Muscle of back (tissue), 13 donors: ENCODE measurements at places on chromosomes 7 and 10. TPM values are rescaled to one million over a fixed set of nuclear protein-coding genes. Genes with fewer than 3 reads are reported as not detected.
A peak's percentile ranks its signal among the peaks of the same experiment; 100 is the strongest.

GRCh38 chr10:121525251-121526134 is 72.8 kb downstream of the FGFR2 start:
- peak; percentile 56 for DNase-seq

DNA sequence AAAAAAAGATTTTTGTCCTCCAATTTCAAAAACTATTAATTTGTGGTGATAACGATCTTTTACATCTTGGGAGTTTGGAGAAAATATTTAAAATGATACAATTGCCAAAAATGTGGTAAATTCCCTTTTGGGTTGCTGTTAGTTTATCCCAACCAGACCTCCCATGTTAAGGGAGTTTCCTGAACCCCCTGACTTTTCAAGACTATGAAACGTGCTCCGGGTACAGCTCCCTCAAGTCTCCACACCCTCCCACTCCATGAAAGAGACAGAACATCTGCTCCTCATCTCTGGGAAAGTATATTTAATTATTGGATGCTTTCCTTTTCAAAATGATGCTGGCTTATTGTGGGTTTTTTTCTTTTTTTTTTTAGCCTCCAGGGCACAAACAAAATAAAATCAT is 534.6 kb upstream of the NRP1 start:
- peak; percentile 94 for DNase-seq

ENTPD7 gene
- polyA plus RNA-seq = 5.2 TPM

GPR15LG gene
- polyA plus RNA-seq = not detected

FXYD4 gene
- polyA plus RNA-seq = 0.25 TPM

ADK gene
- polyA plus RNA-seq = 33.3 TPM

GRCh38 chr7:46932676-46933424 is 649.1 kb downstream of the TNS3 start:
- peak; percentile 98 for DNase-seq

- no peak for DNase-seq
Observed at GRCh38 chr10:80829562-80829961, 291.9 kb downstream of the SH2D4B start.

ATP6V0A4 gene
- polyA plus RNA-seq = 0.20 TPM

DNA sequence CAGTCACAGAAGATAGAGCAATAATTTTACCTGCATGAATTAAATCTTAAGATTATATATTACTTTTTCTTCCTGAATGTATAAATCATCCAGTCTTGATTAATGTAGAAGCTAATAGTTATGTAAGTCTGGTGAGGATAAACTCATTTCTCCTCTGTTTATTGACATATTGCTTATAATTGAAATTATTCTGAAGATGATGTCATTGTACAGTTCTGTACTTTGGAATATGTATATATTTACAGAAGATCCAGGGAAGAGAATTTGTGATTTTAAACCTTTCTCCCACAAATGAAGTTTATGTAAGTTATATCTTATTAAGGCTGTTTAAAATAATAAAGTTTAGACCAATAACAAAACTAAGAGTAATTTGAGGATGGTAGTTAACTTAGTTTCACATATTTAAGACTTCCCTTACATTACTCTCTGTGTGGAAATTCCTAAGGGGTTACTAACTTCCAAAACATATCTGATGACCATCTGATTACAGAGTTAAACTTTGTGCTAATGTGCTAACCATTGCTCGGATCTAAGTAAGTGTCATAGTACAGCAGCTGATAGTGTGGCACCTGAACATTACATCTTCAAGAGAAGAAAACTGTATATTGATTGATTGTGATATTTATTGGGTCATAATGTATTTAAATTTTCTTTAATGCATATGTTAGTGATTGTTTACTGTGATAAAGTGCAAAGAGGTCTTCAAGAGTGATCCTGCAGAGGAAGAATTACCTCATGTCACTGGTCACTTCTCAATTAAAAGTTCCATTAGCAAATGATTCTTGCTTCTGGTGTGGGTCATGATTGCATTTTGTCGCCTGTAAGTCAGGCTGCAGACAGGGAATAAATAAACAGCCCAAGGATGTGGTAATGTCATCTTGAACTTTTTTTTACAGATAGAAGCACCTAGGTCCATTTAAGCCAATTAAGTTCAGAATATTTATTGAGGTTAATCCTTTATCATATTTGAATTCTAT is 96.9 kb downstream of the UBE3C start:
- DNase-seq = no peak

GRCh38 chr7:1956611-1957470 is 275.9 kb downstream of the MAD1L1 start:
- no peak for DNase-seq

DOCK4 gene
- 12.3 TPM for polyA plus RNA-seq

DNA sequence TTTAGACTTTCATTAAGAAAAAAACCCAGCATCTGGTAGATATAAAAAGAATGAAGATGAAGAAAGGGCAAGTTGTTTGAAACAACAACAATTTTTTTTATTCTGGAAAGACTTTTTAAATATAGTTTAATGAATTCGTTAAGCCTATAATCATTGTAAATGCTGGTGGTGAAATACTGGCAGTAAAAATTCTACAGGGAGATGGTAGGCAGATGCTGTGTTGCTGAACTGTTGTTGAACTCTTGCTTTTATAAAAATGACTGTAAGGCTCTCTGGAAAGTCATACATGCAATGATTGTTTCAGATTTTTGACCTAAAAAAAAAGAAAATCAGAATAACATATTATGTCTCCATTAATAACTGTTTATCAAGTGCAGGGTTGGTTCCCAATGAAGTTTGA is 39.0 kb downstream of the SCIN start:
- DNase-seq = peak; percentile 69

DNA sequence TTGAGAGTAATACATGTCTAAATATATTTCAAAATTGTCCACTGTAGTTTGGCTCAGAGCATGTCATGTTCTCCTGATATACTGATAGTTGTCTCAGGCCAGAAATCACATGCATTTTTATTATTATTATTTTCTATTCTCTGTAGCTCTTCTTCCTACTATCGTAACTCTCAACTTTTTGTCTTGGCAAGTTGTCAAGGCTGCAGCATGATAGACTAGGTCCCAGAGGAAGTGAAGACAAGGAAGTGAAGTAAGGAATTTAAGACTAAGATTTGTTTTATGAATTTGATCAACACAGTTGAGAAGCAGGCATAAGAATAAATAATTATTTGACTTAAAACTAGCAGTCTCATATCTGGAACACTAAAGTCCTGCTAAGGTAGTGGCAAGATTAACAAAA is 369.5 kb downstream of the ABCA13 start:
- no peak for DNase-seq

WNT8B gene
- polyA plus RNA-seq = not detected

GRCh38 chr7:101155303-101155702 is 1.0 kb downstream of the AP1S1 start:
- DNase-seq = no peak

NUTM2E gene
- 0.42 TPM for polyA plus RNA-seq

DNA sequence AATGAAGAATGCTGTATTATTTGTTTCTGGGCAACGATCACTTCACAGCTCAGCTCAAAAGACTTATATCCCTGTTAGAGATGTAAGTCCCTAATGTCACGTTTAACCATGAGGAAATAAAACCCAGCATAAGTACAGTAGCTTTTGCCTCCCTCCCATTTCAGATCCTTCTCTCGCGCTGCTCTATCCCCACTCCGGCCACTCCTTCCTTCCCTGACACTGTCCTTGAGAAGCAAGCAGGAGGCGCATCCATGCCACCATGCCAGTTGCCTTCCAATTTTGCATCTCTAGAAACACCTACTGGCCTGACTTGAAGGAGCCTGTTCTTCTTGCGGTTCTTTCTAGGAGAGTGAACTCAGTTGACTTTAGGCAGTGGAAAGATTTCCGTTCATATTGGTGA is 1.2 kb downstream of the FAM180A start:
- DNase-seq = no peak

LRRC18 gene
- 0.15 TPM for polyA plus RNA-seq

EDRF1 gene
- polyA plus RNA-seq = 19.7 TPM

DNA sequence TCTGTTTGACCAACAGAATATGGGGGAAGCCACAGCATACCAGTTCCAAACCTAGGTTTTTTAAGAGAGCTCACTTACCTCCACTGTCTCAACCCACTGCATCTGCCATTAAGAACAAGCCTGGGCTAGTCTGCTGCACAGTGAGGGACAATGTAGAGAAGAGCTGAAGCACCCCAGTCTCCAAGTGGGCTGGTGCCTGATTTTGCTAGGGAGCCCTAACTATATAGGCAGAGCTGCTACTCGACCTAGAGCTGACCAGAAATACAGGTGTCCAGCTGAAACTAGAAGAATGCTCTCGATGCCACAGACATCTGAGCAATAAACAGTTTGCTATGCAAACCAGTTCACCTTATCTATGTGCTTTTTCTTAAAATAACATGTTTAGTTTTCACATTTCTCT is 106.9 kb upstream of the BET1 start:
- no peak for DNase-seq

NEUROG3 gene
- not detected for polyA plus RNA-seq

DNA sequence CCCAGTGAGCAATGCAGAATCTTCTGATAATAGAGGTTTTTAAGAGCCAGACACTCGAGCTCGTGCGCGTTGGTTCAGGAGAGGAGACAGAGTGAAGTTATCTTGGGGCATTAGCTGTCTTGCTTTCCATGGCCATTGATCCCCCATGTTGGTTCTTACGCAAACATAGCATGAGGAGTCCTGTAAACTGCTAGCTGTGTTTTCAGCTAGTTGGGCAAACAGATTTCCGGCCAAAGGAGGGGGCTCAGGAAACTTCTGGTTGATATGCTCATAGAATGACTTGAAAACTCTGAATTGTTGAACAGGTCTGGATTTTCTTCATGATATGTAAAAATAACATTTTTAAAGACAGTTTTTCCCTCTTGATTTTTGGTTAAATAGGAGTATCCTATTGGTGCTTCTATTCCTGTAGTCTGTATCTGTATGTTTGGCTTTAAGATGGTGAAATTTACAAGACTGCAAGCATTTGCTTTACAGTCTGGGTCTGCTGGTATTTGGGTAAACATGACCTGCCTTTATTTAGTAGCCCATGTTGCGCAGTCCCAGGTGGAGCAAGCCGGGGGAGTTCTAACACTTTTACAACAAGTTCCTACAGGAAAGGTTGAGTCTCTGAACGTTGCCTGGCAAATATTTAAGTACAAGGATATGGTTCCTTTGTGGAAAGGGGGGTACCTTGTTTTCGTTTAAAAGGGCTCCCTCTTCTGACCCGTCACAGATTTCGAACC is 218.4 kb upstream of the KCND2 start:
- no peak for DNase-seq

DNA sequence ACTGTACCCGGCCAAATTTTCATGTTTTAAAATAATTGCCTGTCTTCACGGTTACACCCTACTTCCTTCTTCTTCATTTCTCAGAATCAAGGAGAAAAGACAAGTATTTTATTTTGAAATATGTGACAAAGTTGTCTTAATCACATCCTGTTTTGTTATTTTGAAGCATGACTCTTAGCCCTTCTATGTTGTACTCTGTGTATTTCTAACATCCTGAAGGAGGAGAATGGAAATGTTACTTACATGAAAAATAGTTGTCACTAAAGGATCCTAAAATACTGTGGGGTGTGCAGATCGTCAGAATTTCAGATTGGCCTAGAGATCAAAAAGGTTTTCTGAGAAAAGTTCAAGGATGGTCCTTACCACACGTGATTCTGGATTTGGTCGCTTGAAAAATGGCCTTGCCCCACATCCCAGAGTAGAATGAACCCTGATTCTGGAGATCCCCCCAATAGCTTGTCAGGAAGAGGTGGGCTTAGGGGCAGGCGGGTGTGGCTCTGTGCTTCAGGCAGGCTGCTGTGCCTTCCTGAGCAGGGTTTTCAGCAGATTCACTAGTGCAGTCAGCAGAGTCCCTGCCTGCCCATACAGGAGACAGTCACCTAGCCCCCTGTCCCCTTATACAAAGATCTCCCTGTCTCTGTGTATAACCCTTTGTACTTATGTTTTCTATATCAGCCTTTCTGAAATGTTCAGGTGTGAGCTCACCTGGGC is 8.6 kb downstream of the UPP1 start:
- DNase-seq = no peak

ENTPD1 gene
- 16.0 TPM for polyA plus RNA-seq

GRCh38 chr10:42924484-42924883 is 141.9 kb downstream of the BMS1 start:
- DNase-seq = no peak

GRB10 gene
- polyA plus RNA-seq = 14.7 TPM

SFR1 gene
- 6.8 TPM for polyA plus RNA-seq

DNA sequence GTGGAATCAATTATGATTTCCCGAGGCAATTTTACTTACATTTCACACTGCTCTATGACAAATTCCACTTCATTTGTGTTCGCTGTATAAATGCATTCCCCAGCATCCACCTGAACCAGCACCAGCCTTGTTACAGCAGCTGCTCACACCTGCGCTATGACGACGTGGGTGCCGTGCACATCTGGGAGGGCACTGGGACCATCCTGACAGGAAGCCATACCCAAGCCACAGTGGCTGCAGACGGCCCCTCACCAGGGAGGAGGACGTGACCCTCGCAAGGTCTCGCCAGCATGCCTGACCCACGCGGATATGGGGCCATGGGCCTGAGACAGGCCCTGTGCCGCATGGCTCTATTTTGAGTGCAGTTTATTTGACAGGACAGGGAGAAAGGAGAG is 201.3 kb downstream of the MAD1L1 start:
- DNase-seq = no peak

DNA sequence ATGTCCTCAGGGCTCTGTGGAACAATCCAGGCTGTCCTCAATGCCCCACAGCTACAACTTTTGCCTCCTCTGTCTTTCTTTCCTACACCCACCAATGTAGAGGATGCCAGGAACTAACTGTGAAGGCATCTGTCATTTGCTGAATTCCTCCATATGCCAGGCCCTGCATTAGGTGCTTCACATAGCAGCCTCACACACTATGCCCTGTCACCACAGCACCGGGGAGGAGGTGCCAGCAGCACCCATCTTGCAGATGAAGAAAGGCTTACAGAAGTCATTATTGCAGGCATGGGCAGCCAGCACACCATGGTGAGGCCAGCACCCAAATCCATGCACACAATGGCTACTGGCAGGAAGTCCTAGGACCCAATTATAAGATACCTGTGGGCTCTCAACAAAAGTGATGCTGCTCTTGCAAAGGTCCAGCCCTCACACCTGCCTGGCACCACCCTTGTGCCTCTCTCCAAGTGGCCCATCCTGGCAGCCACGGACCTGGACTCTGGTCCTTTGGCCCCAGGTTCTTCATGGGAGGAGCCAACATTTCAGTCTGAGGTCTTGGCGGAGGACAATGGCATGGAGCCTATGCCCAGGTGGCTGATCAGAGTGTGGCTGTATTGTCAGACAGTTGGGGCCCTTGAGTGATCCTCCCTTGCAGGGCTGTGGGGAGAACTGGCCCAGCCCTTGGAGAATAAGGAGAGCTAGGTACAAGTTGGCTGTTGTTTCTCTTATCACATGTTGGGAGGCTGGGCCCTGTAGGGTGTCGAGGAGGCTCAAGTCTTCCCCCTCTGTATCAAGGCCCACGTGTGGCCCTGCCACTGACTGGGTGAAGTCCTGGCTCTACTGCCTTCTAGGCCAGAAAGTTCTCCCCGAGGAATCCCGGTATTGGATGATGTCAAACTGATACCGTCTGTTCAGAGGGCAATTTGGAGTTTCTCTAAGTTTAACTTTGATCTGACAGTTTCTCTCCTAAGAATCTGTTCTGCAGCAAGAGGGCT is 14.4 kb upstream of the MYL7 start:
- no peak for DNase-seq

GRCh38 chr7:140209866-140210609 is 33.3 kb upstream of the KDM7A start:
- peak; percentile 43 for DNase-seq

NEUROD6 gene
- polyA plus RNA-seq = 0.07 TPM

RASA4B gene
- polyA plus RNA-seq = 15.2 TPM
